ENCODE measurements at places on chromosomes 4 and X.

GRCh38 chr4:159374749-159375530 is 272.1 kb downstream of the RAPGEF2 start:
- DNase-seq = peak; percentile 64

GRCh38 chr4:14607001-14607400 is 395.3 kb upstream of the CPEB2 start:
- no peak for DNase-seq

- peak; percentile 72 for DNase-seq
These were observed 18.4 kb downstream of the IQSEC2 start for GRCh38 chrX:53262918-53263394.

DNA sequence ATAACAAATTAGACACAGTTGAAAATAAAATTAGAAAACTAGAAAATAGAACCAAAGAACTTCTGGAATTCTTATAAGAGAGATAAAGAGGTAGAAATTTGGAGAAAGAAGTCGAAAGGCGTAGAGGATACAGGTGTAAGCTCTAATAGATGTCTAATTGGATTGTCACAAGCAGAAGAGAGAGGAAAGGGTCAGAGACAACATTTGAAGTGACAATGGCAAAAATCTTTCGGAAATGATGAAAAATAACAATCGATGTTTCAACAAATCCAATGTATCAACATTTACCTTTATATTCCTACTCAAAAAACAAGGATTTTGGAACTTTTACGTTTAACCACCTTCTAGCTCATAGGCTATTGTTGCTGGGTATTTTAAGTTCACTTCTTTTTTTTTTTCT is 3.8 kb downstream of the CXCL8 start:
- no peak for DNase-seq

GRCh38 chrX:142134533-142134932 is 70.6 kb downstream of the MAGEC2 start:
- no peak for DNase-seq

DNA sequence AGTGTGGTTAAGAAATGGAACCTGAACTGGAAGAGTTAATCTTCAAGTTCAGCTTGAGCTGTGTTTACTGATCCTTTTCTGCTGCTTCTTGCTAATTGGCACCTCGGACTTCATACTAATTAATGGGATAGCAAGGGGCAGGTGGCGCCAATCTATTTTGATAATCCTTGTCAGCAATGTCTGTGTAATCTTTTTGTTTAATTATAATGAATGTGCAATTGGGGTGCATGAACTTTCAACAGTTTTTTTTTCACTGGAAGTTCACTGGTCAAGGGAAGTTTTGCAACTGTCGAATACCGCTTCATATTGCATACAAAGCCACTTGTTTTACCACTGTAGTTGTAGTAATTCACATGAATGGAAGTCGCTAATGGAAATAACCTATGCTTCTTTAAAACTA is 261.0 kb downstream of the BMPR1B start:
- DNase-seq = no peak

DNA sequence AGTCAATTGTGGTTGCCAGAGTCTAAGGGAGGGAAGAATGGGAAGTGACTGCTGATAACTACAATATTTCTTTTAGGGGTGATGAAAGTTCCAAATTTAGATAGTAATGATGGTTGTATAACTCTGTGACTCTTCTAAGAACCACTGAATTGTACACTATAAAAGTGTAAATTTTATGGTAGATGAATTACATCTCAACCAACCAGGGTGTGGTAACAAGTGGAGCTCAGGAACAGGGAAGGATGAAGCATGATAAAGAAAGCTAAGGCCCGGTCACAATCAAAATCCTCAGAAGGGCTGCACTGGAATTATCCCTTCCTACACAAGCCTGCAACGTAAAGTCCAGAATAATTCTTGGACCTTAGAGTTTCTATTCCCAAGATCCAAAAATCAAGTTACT is 143.2 kb downstream of the PPARGC1A start:
- no peak for DNase-seq

DNA sequence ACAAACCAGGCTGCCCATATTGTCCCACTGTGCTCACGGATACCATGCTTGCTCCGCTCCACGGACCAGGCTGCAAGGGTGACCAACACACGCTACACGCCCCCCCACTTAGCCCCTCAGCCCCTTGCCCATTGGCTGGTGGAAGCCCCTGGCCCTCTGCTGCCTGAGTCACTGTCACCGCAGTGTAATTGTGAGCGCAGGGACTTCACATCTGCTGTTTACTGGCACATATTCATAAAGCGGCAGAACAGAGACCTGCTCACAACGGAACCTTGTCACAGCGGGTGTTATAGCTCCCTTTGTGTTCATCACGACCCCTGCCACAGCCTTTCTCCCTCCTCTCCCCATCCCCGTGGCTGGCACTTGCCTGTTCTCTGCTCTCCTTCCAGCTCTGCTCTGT is 83.7 kb downstream of the PSAPL1 start:
- no peak for DNase-seq

GRCh38 chrX:30141966-30142365 is 73.4 kb upstream of the MAGEB2 start:
- peak; percentile 71 for DNase-seq

DNA sequence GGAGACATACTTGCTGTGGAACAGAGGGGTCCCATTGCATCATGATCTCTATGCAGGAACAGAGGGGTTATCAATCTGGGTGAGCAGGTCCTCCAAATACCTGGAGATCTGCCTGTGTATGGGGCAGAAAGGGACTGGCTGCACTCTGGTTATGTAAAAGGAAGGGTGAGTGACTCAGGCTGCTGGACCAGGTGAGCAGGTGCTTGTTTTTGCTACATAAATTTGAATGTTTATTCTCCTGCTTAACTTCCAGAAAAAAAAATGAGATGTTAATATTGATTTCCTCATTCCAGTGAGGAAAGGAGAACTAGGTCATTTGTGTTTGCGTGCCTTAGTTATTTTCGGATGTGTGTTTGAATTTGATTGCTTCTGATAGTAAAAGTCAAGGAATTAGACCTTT is 225.8 kb upstream of the TRAM1L1 start:
- no peak for DNase-seq

DNA sequence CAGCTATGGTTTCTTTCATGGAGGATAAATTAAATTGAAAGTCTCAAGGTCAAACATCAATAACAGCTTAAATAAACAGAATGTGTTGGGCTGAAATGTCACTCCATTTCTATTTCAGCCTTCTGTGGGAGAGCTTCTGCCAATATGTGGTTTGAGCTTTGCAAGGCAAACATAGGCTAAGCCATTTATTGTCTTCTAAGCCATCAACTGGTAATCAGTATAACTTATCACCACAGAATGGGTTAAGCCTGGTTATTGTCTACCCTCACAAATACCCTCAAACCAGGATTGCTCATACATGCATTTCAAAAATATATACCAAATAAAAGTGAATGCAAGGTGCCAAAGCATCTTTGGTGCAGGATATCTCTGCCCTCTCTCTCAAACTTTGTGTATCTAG is 52.7 kb downstream of the GABRB1 start:
- no peak for DNase-seq

GRCh38 chr4:76703676-76704075 is 194.3 kb downstream of the SOWAHB start:
- no peak for DNase-seq

DNA sequence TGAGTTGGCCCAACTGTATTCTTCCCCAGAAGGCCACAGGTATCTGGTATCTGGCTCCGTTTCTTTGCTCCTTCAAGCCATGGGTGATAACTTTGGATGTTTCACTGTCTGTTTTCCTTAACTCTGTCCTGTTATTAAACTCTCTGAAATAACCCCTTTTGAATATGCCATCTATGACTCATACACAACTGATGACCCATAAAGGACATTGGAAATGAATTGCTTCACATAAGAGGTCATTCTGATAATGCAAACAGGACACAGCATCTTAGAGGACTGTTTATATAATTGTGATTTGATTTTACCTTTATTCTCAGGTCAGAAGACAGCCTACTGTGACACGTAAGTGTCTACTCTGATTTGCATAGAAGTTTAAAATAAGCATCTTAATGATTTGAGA is 227.7 kb downstream of the VEGFC start:
- DNase-seq = no peak

GRCh38 chrX:73812256-73812655 is 249.3 kb downstream of the CHIC1 start:
- no peak for DNase-seq

DNA sequence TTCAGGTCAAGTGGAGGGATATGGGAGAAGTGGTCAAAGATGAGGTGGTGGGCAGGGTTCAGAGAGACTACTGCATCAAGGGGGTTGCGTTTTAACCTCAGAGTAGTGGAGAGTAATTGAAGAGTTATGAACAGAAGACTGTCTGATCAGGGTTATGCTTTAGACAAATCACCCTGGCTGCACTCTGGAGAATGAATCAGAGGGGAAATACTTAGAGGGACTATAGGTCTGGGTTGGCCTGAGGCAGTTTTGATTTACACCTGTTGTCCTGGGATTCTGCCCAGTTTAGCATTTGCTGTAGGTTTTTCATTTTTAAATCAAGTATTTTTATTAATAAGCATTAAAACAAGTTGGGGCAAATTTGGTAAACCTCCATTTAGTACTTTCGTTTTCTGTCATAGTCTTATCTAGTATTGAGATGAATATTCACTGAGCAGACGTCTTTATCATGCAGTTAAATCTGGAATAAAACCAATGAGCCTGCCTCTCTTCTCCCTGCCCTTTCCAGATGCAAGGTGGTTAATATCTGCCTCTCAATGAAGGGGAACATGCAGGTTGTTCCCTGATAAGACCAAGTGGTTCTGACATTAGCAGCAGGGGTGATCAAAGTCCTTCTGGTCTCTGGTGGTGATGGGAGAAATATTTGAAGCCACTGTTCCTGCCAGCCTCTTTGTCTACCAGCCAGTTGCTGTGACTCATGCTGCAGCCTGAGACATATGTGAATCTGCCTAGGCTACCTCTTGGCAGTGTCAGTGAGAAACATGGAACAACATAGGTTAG is 116.0 kb upstream of the RPS6KA3 start:
- peak; percentile 9 for DNase-seq

DNA sequence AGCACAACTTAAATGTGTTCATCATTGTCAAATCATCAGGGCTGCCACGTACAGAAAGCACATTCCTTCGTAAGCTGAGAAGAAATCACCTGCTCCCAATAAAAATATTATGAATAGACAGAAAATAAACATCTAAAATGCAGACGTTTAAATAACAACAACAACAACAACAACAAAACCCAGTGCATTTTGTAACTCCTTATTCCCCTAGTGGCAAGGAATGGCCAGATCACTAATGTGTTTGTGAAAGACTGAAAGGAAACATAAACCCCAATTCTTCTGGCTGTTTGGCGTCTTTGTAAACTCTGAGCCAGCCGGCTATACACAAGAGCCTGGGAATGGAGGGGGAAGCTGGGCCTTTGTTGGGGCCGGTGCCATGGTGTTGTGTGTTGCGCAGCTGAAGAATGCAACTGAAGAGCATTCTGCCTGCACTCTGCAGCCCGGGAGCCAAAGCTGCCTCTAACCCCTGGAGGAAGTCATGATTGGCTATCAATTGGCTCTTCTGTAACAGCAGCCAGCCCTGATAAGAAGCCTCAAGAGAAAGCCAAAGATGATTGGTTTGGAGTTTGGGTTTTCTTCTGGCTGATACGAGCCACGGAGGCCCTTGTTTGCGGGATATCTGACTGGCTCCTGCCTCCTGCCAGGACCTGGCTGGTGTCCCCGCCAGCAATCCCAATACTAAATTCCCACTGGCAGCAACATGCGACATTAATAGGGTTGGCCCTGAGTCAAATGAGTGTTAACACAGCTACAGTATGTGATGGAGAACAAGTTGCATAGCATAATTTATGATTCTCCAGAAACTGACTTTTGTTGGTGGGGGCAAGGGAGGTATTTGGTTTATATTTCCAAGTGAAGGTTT is 89.7 kb upstream of the TFDP3 start:
- DNase-seq = peak; percentile 70

DNA sequence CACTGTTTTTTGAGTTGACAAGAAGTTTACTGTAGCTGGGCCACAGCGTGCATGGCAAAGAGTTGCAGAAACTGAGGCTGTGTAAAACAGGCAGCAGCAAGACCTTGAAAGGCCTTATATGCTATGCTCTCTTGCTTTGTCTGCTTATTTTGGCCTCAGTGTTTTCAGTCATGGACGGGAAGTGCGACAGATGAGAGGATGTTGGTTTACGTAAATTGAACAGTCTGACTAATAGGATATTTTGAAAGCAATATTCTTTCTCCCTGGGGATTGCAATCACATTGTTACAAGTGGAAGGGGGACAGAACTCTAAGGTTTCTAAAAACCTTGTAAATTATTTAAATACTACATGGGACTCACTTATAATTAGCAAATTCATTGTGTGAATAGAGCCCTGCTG is 32.2 kb upstream of the MAGEA10 start:
- DNase-seq = no peak

DNA sequence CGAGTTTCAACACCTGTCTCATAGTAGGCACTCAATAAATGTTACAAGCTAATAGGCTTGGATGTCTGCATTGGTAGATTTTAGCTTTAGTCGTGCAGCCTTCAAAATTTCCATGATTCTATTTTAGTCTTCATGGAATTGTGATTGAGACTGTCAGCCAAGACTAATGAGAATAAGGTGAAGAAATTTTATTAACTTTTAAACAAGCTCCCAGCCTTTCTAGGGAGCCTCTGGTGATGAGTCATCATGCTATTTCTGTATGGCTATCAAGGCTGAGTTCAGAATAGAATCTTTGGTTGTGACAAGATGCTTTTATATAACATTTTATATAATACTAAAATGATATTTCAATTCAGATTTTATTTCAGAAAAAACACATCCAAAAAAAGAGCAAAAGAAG is 685.8 kb downstream of the GABRG1 start:
- DNase-seq = peak; percentile 20

- DNase-seq = no peak
These were observed 62.6 kb downstream of the MMRN1 start for GRCh38 chr4:89957046-89957926.

- DNase-seq = no peak
These were observed 21.0 kb upstream of the ANXA10 start for GRCh38 chr4:168071304-168071703.

- peak; percentile 71 for DNase-seq
These were observed 145.6 kb upstream of the SCML1 start for GRCh38 chrX:17591741-17592110.

GRCh38 chr4:23973308-23973855 is 83.5 kb upstream of the PPARGC1A start:
- no peak for DNase-seq

DNA sequence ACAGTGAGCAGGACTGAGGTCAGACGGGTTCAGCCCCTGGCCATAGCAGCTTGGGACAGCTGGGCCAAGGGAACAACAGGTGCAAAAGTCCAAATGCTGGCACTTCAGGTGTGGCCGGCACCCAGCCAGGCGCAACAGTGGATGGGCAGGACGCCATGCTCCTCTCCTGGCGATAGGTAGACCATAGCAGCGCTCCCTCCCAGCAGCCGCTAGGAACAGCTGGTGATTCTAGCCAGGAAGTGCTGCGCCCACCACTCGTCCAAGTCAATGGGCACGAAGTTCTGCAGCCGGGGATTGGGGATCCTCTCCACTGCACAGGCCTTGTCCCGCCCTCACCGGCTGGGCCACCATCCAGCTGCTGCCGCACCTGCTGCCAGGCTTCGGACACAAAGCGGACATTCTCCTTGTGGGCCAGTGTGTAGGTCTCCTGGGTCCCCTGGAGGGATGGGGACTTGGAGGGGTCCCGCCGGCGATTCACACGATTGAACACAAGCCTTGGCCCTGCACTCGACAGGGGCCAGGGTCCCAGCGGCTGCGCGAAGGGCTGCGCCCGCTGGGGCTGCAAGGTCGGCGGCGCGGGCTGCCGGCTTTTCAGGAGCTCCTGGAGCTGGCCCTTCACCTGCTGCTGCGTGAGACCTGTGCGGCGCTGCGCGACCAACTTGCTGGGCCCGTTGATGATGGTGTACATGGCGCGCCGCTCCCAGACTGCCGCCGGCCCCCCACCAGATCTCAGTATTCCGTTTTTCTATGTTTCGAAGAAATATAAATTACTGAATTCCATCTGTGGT is 227.5 kb upstream of the STK26 start:
- no peak for DNase-seq

Data from OCI-M1 (cell line).